Activated naive CD8-positive, alpha-beta T cell treated with anti-CD3 and anti-CD28 coated beads for 36 hours (primary cell): ENCODE measurements at places on chromosomes 6 and 20.
A peak's percentile ranks its signal among the peaks of the same experiment; 100 is the strongest.

DNA sequence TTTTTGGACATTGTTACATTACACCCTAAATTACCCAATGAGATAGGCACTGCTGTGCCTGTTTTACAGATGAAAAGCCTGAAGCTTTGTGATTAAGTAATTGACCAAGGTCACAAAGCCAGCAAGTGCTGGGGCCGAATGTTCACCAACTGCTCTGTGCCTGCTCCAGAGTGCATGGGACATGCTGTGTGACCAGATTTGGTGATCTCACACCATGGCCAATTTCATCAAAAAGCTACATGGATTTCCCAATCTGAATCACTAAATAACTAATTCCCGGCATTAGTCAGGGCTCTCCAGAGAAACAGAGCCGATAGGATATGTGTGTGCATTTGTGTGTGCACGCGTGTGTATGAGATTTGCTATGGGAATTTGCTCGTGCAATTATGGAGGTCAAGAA is 228.3 kb upstream of the ECI2 start:
- no peak for DNase-seq

- DNase-seq, result no peak
These were observed 34.7 kb downstream of the TAF4 start for GRCh38 chr20:62030834-62031434.

GRCh38 chr6:51655517-51655916 is 431.9 kb downstream of the PKHD1 start:
- DNase-seq, result no peak

DNA sequence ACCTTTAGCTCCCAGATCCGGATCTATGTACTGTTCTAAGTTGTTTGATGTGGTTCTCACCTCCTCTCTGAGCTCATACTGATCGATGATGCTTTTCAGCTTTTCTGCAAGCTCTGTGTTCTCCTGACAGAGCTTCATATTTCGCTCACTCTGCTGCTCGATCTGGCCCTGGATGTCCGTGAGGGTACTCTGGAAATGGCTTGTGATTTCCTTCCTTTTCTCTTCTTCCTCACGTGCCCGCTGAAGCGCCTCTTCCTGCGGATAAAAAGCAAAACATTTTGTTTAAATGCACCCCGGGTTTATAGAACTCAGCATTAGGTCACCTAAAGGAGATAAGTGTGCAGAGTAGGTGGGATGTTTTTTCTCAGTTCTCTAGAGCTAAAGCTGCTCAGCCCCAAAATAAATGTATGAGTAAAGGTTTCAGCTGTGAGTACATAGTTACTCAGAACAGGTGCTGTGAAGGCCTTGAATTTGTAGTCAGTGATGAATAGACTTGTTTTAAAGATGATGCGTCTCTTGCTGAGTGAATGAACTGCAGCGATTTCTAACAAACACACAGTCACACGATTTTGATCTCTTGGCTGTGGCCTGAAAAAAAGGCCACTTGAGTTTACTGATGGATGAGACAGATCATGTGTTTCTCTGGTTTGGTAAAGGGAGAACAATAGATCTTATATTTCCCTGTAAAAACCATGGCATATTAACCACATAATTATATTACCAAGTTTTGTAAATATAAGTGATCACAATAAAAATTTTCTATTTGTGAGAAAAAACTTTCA is 29.1 kb downstream of the TXLNB start:
- DNase-seq, result peak; percentile 8

DNA sequence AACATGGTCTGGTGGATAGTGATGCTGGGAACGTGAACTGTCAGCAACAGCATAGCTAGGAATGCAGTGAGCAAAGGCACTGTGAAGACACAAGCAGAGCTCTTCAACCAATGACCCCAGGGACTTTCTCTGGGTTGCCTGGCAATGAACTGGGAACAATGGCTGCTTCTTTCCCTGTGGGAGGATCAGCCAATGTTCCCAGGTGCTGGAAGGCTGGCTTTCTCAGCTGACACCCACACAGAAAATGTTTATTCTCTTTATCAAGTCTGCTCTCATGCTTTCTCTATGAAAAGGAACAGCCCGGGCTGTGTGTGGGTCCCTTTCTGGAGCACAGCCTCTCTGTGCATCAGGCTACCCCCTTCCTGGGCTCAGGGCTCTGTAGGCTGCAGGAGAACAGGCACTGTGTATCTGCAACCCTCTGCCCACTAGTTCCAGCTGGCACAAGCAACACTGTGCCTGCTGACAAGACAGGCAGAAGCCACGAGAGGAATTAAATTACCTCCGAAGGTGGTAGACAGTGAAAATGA is 54.2 kb downstream of the HFE start:
- DNase-seq, result no peak

GRCh38 chr6:35668744-35669450 is 19.8 kb downstream of the FKBP5 start:
- DNase-seq, result no peak
